Left colon (tissue), 2 donors: ENCODE measurements at places on chromosomes 16 and 17. TPM values are rescaled to one million over a fixed set of nuclear protein-coding genes. Genes with fewer than 3 reads are reported as not detected.

DNA sequence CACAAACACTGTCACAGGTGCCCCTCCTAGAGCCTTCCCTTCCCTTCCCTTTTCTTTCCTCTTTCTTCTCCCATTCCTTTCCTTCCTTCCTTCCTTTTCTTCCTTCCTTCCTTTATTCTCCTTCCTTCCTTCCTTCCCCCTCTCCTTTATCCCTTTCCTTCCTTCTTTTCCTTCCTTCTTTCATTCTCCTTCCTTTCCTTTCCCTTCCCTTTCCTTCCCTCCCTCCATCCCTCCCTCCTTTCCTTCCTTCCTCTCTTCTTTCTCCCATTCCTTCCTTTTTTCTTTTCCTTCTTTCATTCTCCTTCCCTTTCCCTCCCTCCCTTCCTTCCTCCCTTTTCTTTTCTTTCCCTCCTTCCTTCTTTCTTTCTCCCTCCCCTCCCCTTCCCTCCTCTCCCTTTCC, 170.0 kb downstream of the ENGASE start:
- DNase-seq = no peak

- no peak for DNase-seq
Observed at GRCh38 chr17:35679007-35679682, 52.3 kb upstream of the RASL10B start.

DNA sequence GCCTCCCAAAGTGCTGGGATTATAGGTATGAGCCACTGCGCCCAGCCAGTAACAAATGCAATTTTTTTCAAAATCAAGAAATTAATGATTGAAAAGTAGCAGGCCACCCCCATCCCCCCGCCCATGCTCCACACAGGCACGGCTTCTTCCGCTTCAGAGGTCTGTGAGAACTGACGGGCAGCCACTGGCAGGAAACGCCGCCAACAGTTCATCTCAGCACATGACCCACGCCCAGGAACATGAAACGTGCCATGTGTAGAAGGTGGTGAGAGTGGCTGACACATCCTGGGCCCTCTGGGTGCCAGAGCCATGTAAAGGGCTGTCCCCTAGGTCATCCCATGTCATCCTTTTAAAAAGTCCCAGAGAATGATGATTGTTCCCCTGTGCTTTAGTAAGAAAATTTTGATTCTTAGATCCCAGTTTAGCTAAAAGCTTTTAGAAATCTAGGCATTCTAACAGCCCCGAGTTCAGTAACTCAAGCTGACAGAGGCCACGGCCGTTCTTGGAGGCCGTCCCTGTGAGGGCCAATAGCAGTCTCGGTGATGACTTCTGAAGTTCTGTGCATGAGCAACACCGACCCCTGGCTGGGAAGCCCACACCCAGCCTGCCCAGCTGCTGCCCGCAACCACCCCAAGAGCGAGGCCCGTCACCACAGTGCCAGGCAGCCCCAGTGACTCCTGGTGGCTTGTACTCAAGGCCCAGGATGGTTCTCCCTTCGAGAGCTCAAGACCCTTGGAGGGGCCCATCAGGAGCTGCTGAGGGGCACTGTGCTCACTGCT, 52.1 kb downstream of the KLHDC4 start:
- no peak for DNase-seq

- no peak for DNase-seq
Observed at GRCh38 chr16:25189305-25189704, 27.4 kb upstream of the AQP8 start.

GRCh38 chr17:34358631-34359030, 2.4 kb downstream of the CCL13 start:
- DNase-seq = no peak

DNA sequence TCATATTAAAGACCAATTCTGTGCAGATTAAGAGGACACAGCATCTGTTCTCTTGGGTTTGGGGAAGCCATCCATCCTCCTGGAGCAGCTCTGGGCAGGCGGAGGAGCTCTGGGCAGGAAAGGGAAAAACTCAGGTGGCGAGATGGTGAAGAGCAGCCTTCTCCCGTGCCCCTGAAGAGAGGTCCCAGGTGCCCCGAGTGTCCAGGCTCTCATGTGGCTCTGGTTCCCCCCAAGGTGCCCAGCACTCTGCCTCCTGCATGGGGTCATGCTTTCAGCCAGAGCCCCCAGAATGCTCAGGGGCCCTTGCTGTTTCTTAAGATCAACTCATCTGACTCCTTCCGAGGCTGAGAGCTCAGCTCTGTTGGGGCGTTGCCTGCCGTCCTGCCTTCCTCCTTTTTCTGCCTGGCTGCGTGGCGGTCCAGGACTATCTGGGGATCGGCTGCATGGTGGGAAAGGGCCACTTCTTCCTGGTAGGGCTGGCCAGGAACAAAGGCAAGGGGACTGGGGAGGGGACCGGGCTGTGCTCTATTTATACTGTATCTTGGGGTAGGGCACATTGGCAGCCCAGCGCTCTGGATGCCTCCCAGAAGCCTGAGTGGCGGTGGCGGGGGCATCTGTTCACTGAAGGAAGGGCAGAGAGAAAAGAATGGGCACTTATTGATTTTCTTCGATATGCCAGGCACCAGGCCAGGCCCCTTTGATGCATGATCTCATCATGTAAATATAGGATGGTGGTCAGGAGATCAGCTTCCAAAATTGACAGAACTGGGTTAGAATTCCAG, 103.2 kb upstream of the SDK2 start:
- DNase-seq = no peak

GRCh38 chr16:71851746-71852145, 6.0 kb downstream of the ATXN1L start:
- no peak for DNase-seq

DNA sequence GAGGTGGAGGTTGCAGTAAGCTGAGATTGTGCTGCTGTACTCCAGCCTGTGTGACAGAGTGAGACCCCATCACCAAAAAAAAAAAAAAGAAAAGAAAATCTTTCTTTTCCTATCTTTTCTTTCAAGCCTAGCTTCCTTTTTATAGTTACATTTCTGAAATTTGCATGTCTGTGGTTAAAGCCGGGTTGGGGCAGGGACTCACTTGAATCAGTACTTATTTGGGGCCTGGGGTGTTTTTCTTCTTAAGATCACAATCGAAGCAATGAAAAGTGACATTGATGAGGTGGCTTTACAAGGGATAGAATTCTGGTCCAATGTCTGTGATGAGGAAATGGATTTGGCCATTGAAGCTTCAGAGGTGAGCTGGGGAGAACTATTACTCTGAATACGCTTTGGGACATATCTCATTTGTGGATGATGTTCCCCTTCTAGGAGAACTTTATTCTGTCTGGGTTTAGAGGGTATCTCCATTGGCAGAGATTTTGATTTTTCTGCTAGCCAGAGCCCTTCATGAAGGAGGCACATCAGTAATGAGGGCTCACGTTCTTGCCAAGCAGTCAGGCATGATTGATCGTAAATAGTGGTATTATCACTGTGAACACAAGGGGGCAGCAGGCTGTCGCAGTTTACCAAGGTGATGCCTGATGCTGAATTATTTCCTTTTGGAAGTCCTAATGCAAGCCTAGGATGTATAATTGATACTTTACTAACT, 14.3 kb downstream of the KPNB1 start:
- no peak for DNase-seq

Gene FOXO3B
- 1.5 TPM for total RNA-seq

Gene KRT26
- total RNA-seq = not detected
